BJ (cell line): ENCODE measurements at places on chromosomes 7 and 10. TPM values are rescaled to one million over a fixed set of nuclear protein-coding genes. Genes with fewer than 3 reads are reported as not detected.

SGCE gene
- polyA plus RNA-seq: 64.0 and 110 TPM in 2 replicates

TCF7L2 gene
- polyA plus RNA-seq: 7.7 and 11.3 TPM in 2 replicates

OR2A12 gene
- polyA plus RNA-seq: not detected in 2 replicates

GIMAP7 gene
- not detected in 2 replicates for polyA plus RNA-seq

GRCh38 chr10:131131726-131132591 is 179.6 kb downstream of the TCERG1L start:
- no peak for DNase-seq

DNA sequence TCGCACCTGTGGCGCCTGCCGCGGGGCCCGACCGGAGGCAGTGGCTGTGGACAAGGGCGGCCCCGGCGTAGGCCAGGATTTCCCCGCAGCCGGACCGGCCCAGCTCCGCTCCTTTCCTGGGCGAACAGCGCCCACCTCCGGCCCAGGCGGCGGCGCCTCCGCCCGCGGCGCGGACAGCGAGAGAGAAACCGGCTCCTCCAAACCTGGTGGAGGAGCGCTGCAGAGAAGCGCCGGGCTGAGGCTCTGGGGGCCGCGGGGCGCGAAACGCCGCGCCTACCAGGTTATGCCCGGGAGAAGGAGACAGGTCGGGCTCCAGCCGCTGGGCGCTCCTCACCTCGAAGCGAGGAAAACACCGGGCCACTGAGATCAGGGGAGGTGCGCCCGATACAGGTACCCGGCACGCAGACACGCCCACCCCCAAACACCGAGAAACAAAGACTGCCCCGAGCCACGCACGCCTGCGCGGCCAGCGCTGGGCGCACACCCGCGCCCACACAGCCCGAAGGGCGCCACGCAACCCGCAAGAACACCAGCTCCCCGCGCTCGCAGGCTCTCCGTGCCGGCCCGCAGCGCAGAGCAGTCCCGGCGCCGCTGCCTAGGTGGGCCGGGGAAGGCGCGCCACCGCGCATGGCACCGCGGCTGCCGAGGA is 3.3 kb downstream of the GRID1 start:
- DNase-seq: no peak

DNA sequence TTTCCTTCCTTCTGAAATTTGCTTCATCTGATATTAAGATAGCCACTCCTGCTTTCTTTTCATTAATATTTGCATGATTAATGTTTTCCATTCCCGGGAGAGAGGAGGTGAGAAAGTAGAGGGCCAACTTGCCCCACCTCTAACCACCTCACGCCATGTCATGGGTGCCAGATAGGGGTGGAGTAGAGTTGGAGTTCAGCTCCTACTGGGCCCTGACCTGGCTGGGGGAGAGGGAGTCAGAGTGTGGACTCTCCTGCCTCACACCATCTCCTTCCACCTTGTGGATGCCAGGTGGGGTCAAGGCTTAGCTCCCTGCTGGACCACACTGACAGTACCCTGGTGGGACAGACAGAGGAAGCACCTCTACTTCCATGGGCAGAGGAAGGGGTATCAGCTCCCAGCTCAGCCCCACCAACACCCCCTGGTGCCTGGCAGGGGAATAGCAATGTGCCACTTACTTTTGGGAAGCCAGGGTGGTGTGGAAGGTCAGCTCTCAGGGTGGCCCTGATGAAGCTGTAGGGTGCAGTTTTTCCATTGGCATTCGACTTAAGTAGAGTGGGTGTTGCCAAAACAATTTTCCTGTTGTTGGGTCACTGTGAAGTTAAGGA is 28.0 kb downstream of the CHST12 start:
- DNase-seq: no peak

GRCh38 chr7:2205036-2205780 is 27.5 kb downstream of the MAD1L1 start:
- no peak for DNase-seq
